Globus pallidus (tissue), 1 donor: ENCODE measurements at places on chromosomes 3 and 15.

GRCh38 chr3:133756716-133757694 is 10.8 kb downstream of the TF start:
- no peak for DNase-seq

- no peak for DNase-seq
These were observed 37.2 kb downstream of the FSIP1 start for GRCh38 chr15:39745415-39745814.

GRCh38 chr3:148729476-148730055 is 31.9 kb downstream of the AGTR1 start:
- DNase-seq, result no peak

- peak; percentile 11 for DNase-seq
These were observed 32.4 kb upstream of the ALDH1L1 start for GRCh38 chr3:126212620-126213378.

GRCh38 chr3:128390867-128391266 is 75.8 kb downstream of the DNAJB8 start:
- DNase-seq, result no peak

DNA sequence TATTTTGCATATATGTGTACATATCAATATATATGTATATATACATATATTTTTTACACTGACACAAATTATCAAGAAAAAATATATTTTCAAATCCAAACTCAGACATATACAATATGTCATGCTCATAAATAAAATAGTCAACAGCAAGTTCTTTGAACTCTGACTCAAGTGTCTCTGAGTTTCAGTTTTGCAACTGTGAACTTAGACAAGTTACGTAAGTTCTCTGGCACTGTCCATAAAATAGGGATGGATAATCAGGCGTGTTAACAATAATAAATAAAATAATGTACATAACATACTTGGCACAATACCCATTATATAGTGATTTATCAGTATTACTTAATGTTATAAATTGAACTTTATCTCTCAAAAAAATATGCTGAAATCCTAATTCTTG is 12.1 kb upstream of the XRN1 start:
- no peak for DNase-seq

DNA sequence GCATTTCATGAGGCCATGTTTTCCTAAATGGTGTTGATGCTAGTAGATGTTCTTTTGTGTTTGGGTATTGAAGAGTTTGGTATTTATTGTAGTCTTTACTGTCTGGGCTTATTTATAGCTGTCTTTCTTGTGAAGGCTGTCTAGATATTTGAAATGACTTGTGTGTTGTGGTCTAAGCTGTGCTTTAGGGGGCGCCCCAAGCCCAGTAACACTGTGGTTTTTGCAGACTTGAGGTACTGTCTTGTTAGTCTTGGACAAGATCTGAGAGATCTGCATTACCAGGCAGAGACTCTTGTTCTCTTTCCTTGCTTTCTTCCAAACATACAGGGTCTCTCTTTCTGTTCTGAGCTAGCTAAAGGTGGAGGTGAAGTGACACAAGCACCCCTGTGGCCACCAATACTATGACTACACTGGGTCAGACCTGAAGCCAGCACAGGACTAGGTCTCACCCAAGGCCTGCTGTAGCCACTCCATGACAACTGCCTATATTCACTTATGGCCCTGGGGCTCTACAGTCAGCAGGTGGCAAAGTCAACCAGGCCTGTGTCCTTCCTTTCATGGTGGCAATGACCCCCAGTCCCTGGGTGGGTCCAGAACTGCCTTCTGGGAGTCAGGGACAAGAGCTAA is 152.1 kb upstream of the TBC1D5 start:
- DNase-seq, result peak; percentile 18

- no peak for DNase-seq
These were observed 41.6 kb downstream of the NANOGP8 start for GRCh38 chr15:35043373-35044095.

DNA sequence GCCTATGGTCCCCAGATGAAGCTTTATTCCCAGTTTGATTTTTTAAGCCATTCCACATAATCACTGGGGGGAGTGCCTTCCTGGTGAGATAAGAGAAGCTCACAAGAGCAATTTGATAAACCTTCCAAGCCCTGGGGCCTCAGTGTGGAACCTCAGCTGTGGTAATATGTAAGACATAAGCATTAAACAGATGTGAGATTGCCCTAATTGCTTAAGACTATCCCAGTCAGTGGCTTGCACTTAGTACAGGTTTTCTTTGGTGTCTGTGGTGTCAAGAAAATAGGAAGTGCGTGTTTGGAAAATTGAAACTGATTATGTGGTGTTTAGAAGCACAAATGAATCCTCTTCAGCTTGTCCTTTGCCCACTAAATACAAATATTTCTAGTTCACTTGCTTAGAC is 54.3 kb downstream of the LRRN1 start:
- DNase-seq, result no peak

GRCh38 chr3:131739211-131739610 is 236.4 kb upstream of the MRPL3 start:
- no peak for DNase-seq

DNA sequence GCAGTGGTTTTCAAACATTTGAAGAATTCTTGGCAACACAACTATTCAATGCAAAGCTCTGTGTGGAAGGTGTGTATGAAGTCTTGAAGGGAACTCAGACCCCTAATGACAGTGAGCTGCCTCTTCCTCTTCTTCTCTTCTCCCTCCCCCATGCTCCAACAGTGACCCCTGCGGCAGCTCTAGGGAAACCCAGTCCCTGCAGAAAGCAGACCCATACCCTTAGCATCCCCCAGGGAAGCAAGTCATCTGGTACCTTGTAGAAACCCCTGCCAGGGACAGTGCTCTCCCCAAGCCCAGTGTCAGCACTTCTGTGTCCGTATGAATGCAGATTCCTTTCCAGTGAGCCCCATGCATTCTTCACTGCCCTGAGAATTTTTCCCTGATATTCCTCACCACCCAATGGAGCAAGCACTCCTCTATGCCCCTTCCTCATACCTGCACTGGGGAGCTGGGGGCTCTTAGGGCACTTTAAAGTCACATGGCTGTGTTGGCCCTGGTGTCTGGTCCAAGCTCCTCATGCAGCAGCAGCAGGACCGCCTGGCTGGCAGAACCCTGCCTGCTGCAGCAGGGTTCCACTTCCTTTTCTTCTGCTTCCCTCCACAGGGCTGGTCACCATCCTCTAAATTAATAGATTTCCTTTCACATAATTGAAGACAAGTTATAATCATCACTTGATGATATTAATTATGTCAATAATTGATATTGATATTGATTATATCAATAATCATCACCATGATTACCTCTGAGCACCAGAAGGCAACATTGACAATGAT is 442.5 kb downstream of the EPHB1 start:
- DNase-seq, result no peak

DNA sequence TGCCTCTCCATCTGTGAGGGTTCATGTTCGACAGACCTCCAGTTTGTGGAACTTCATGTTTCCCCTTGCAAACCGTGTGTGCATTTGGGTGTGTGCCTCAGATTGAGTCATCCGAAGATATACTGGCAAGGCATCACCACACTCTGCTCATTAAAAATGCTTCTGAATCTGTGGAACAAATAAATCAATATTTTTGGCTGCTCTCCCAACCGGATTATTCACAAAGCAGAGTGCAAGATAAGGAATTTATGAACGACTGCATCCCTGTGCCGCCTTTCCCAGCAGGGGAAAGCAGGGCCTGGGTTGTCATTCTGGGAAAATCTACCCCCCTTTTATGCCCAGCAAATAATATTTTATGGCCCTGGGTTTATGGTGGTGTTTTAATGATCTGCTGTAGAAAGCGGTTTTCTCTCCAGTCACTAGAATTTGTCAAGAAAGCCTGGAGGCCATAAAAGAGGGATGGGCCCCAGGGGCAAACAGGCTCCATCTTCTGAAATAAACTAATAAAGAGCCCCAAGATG is 4.2 kb upstream of the WNT5A start:
- no peak for DNase-seq

DNA sequence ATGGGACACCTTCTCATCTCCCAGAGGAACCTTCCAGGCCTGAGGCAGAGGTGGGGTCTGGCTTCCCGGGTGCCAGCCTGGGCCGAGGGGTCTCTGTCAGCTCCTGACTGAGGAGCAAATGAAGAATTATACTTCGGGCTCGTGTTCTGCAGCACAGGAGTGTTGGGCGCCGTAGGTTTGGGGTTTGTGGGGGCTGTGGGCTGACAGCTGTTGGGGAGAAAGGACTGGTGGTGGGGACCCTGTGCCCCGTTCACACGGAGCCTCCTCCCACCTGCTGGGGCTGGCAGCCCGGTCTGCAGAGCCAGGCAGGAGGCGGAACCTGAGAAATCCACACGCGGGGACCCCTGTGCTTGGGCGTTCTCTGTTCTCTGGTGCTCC is 59.7 kb downstream of the ADAMTS7 start:
- DNase-seq, result no peak

DNA sequence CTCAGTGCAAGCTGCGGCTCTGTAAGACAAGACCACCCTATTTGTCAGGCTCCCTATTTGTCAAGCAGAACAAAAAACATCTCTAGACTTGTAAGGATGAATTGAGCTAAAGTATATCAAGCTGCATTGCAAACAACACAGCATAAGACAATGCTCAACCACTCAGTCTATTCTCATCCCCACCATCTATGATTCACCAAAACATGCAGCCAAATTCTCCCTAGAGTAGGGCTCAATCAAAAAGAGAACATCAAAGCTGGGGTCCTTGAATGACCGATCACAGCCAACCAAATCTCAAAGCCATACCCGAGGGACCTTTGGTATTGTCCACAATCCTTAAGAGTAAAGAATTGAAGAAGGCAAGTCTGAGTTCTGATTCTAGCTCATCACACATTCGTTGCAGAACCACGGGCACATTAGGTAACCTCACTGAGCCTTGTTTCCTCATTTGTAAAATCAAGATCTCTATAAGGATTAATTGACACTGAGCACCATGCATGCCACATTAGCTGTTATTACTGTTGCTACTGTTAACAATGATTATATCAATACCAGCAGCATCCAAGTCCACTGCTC is 31.2 kb downstream of the RFTN1 start:
- no peak for DNase-seq

- DNase-seq, result peak; percentile 19
These were observed 665 bp downstream of the PIGB start for GRCh38 chr15:55319537-55320237.

DNA sequence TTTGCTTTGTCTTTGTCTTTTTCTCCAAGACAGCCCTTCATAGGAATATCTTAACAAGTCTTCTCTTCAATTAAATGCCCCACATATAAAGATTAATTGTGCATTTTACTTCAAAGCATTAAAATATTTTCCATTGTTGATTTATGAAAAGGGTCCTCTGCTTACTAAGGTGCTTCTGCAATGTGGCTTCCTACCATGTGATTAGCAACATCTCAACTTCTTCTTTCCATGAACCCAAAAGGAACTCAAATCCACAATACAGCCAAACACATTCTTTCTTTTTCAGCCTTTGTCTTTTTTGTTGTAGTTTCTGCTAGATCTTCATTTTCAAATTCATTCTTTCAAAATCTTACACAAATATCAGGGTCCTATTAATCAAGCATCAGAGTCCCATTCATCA is 309.2 kb downstream of the NSUN3 start:
- no peak for DNase-seq

DNA sequence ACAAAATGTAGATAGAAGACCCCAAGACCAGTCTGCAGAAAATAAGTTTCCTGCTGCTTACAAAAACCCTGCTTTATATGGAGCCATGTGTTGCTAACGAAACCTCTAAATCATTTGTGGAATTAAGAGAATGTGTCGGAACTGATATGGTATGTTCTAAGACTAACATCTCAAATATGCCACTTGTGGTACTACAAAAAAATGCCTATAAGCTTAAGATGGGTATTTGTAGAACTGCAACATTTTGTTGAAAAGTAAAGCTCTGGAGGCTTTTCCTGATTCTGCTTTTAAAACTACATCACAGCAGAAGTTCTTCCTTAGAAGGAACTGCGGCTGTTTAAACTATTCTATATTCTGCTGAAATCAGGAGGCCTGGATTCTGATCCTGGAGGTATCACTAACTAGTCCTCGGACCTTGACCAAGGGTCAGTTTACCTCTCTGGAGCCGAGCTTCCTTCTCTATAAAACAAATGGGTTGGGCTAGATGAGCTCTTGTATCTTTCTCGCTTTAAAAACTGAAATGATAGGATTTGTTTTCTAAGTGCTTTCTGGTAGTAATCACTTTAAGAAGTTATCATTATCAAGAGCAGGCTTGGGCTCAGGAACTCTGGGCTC is 74.9 kb downstream of the RAD18 start:
- DNase-seq, result no peak

- no peak for DNase-seq
These were observed 415.7 kb downstream of the PLCL2 start for GRCh38 chr3:17300441-17300840.

DNA sequence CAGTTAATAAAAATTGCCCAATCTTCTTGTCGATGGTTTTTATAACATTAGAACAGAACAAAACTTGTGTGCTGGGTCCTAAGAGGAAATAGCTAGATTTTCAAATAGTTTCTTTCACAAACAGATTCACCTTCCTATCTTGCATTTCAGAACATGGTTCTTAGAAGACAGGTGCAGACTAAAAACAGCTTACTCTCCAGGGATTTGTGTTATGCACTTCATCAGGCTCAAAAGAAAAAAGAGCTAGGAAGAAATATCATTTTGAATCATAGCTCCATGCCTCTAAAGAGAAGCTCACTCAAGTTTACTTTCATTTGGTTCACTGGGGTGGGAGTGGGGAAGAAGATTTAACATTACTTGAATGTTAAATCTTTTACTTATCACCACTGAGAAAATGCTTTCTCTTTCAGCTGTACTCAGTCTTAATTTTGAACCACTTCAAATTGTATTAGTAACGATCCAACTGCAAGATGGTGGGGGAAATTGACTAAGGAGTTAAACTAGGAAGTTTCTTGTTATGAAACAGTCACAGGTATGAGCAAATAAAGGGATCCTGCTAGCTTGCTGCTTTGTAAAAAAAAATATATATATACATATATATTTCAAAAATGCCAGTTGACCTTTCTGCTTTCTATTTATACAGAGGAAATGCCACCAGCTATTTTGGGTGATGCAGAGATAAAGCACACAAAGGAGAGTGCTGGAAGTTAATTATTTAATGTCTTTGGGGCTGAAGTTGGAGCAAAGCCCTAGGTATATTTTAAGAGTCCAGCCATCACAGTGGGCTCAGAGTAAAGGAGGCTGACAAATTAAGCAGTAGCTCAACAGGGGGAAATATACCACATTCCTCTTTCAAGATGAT is 28.3 kb upstream of the NUDT16 start:
- no peak for DNase-seq

DNA sequence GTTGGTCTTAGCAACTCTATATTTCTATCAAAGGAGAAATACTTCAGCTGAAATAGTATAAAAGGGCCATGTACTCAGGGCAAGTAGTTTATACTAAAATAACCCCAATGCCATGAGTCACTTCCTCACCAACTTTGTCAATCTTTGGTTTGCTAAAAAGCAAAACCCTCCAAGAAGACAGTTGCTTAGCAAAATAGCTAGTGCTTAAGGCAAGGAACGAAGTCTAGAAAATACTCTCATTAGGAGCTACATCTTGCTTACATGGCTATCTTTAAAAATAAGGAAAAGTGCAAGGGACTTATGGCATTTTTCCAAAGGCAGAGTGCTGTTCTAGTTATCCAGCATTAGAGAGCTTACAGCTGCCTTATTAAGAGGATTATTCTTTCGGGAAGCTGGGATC is 28.4 kb downstream of the P3H2 start:
- no peak for DNase-seq
